Stomach (tissue), 19 donors: ENCODE measurements at places on chromosomes 16 and 17.

GRCh38 chr16:68499006-68499405 lies 40.1 kb upstream of the ZFP90 start:
- peak; percentile 64 for DNase-seq

- no peak for DNase-seq
These were observed 49.7 kb downstream of the LYRM1 start for GRCh38 chr16:20950294-20950693.

- DNase-seq: no peak
These were observed 931.4 kb upstream of the CDH8 start for GRCh38 chr16:62967611-62968010.

GRCh38 chr17:39872751-39873150 lies 4.7 kb downstream of the ZPBP2 start:
- no peak for DNase-seq

- no peak for DNase-seq
These were observed 20.7 kb downstream of the RNF112 start for GRCh38 chr17:19431691-19432090.

GRCh38 chr17:70368011-70368410 lies 198.7 kb downstream of the KCNJ2 start:
- DNase-seq: no peak

DNA sequence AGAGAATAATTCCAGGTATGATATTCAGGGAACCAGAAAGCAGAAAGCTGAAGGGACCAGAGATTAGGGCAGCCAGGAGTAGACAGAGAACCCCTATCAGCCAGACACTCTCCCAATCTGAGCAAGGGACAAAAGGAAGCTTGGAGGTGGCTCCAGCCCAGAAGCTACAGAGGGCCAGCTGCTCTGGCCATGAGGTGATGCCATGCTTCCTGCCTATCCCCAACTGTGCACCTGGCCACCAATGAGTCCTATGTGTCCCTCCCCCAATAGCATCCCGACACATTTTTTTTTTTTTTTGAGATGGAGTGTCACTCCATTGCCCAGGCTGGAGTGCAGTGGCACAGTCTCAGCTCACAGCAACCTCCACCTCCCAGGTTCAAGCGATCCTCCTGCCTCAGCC lies 30.0 kb downstream of the NSMCE1 start:
- DNase-seq: no peak
